ENCODE measurements at places on chromosomes 2 and 18.

DNA sequence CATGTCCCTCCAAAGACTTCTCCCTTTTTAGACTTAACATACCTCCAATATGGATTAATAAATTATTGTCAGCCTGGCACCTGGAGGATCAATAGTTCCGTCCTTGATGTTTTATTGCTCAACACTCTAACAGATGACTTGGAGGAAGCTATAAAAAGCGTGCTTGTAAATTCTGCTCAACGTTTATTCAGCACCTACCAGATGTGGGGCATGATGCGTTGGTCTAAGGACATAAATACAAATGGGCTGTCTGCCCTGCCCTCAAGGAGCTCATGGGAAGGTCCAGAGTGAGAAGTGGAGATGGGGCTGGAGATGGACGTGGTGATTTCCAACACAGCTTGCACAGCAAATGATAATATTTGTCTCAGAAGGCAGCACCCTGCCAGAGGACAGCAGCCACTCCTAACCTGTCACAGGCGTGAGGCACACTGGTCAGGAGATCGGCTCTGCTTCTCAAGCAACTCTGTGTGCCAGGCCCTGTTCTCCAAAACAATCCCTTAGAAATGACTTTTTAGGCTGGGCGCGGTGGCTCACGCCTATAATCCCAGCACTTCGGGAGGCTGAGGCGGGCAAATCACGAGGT lies 25.5 kb upstream of the ZCCHC2 start:
- DNase-seq = no peak

DNA sequence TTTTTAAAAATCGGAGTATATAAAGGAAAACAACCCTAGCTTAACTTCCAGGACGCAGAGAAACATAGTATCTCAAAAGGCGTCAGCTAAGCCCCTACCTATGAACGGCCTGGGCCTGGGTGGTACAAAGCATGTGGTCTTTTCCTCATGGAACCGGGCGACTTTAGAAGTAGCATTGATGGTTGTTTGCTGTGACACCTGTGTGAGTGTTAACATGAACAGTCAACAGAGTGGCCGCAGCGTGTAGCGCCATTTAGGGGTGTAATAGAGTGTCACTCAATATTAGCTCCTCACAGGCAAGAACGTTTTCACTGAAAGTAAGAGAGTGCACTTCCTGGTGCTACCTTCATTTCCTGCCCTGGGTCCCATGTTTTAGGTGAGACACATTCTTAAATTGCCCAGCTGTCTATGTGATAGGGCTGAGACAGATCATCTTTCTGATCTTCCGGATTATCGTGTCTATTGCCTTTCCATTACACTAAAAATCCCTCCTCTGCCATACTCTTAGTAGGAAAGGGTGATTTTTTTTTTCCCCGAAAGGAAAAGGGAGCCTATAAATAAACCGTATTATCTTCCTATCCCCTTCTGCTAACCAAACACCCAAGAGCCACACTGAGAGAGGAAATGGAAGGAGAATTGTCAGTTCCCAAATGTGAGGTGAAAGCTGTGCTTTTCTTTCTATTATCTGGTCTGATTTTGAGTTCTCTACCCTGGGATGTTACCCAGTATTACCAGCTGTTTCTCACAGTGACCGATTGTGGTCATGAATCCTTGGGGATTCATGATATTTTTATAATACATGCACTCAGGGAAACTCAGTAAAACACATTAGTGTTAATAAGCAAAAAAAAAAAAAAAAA lies 1.3 kb downstream of the GORASP2 start:
- DNase-seq = peak; percentile 73

- DNase-seq = no peak
Measured at GRCh38 chr18:55694291-55694690, 106.3 kb upstream of the TCF4 start.

DNA sequence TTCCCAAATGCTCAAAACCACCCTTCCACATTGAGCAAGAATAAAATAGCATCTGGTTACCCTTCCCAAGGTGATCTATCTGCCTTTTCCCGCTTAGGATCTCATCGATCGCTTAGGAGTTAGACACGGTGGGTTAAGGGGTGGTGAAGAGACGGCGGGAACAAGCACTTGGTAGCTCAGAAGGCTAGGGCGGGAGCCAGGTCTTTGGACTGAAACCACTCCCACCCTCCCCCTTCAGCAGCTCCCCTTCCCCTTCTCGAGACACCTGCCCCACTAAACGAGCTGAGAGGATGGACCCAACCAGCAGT lies 513 bp downstream of the THOC1 start:
- DNase-seq = no peak

GRCh38 chr2:176682278-176682677 lies 413.0 kb downstream of the MTX2 start:
- no peak for DNase-seq

GRCh38 chr2:48952614-48953013 lies 197.1 kb upstream of the LHCGR start:
- no peak for DNase-seq

- no peak for DNase-seq
Measured at GRCh38 chr2:113164930-113165585, 8.7 kb upstream of the PSD4 start.

DNA sequence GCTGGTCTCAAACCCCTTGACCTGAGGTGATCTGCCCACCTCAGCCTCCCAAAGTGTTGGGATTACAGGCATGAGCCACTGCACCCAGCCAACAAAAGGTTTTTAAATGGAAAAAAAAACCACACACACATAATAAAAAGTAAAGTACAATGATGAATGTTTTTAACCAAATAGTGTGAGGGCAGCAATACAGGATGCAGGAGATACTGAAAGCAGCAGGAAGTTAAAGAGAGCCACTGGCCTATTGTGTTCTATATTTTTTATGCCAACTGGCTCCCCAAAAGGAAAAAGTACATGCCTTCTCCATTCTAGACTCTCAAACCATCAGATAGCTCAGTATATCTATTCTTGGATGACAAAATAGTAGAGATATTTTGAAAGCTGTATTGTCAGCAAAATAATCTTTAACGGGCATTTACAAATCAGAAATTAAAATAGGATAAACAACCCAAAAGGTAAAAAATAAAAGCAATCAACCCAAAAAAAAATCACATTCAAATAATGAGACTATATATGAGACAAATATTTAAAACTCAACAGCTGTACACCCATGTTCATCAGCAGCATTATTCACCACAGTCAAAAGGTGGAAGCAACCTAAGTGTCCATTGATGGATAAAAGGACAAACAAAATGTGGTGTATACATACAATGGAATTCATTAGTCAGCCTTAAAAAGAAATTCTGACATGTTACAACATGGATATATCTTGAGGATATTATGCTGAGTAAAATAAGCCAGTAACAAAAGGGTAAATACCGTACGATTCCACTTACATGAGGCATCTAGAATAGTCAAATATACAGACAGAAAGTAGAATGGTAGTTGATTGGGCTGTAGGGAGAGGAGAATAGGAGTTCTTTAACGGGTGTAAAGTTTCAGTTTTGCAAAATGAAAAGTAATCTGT lies 26.2 kb downstream of the GPATCH11 start:
- no peak for DNase-seq

DNA sequence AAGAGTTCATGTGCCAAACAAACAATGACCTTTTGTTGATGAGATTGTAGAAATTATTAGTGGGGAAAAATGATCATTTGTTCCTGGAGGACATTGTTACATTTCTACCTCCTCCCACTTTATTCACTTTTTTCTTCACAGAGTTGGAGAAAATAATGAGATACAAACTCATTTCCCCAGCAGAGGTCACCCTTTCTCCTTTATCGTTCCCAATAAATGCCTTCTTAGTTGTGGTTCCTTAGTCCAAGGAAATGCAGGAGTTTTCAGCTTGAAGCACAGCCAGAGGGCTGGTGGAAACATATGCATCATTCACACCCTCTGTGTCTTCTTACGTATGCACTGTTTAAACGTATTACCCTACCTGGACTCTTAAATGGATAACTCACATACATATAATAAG lies 108.8 kb downstream of the SLC4A3 start:
- peak; percentile 38 for DNase-seq

DNA sequence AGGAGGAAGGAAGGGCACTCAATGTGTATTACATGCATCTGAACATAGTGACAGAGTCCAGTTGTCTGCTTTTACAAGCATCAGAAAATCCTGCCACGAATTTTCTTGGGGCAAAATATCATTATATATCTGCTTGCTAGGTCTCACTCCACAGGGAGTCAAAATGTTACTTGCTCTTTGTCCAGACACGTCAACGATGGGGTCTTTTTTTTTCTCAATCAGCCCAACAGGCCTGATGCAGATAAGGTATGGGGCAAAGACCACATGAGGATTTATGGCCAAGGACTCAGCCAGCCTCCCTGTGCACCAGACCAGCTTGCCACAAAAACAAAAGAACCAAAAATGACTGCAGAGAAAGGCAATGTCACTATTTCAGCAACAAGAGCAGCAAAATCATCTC lies 323.4 kb upstream of the PKDCC start:
- no peak for DNase-seq

- no peak for DNase-seq
Measured at GRCh38 chr2:70795164-70795995, 4.9 kb upstream of the FIGLA start.

GRCh38 chr2:174901075-174901474 lies 104.1 kb downstream of the CHN1 start:
- DNase-seq = no peak

GRCh38 chr2:121664713-121665112 lies 15.5 kb upstream of the CLASP1 start:
- no peak for DNase-seq

- DNase-seq = no peak
Measured at GRCh38 chr2:169193618-169194017, 124.3 kb downstream of the DHRS9 start.

DNA sequence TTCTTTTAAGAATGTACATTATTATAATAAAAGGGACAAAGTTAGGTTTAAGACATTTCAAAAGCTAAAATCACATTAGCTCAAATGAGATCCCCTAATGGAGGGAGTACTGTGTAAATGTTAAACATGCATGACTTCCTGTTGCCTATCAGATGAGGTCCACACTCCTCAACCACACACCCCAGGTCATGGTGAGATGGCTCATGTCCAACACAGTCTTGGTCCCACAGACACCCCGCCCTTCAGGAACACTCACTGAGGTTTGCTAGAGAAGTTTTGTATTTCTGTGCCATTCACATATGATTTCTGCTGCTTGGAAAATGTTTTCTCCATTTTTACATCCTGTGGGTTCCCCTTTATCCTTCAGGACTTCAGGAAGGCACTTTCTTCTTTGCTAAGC lies 491.0 kb downstream of the SOX11 start:
- DNase-seq = no peak

All from B cell (primary cell).